Activated naive CD4-positive, alpha-beta T cell treated with anti-CD3 and anti-CD28 coated beads for 36 hours (primary cell): ENCODE measurements at places on chromosomes 2 and 18. TPM values are rescaled to one million over a fixed set of nuclear protein-coding genes. Genes with fewer than 3 reads are reported as not detected.
A peak's percentile ranks its signal among the peaks of the same experiment; 100 is the strongest.

The TUBB8B gene
- not detected for total RNA-seq

DNA sequence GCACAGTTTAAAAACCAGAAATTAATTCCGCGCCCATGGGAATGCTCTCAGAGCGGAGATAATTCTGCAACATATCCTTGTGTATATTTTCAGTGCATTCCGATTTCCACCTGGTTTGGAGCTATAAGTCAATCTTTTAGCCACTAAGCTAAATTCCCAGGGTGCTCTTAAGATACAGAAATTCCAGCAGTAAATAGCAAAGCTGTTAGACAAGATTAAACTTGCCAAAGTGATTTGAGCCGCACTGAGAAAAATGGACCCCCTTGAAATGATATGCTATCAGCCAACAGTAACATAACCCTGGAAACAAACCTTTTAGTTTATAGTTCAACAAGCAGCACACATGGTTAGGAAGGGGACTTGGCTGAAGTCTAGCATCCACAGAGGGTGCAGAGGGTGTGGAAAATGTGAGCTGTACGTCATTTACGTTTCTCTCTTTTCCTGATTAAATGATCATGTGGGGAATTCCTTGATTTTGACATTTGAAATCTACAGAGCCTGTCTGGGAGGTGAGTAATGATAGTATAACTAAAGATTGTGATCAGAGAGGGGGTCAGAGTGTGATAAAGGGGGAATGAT lies 99.8 kb upstream of the COPS8 start:
- H3K4me3 ChIP-seq: no peak overlapping the region
- H3K36me3 ChIP-seq: peaks cover 2% of the 10 kb centered on the region
- H3K4me1 ChIP-seq: no peaks in the 10 kb centered on the region
- DNase-seq: no peak
- no peak overlapping the region for H3K27ac ChIP-seq

DNA sequence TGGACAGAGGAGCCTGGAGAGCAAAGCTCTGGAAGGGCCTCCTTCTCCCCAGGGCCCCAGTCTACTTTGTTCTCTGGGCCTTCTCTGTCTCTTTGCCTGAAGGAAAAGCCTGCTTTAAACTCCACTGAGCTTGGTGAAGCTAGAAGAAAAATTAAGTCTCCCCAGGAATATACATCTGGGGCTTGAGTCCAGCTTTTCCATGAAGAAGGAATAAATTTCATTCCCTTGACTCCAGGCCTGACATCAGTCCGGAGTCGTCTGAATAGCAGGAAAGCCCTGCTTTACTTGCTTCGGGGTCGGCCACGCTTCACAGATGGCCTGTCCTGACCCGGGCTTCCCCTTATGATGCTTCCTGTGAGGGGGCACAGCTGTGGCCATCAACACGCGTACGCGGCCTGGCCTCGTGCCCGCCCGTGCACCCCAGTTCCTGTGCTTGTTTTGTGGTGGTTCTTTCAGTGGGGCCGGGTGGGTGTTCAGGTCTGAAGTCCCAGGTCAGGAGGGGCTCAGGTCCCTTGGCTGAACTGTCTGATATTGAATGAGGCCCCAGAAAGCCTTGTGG lies 73.6 kb downstream of the ACOXL start:
- no peak overlapping the region for H3K27ac ChIP-seq
- peaks cover 62% of the 10 kb centered on the region for H3K27me3 ChIP-seq
- H3K4me3 ChIP-seq: no peak overlapping the region

- peak; percentile 70 for DNase-seq
- H3K4me1 ChIP-seq: peaks cover 6% of the 10 kb centered on the region
- H3K27ac ChIP-seq: no peak overlapping the region
- no peak overlapping the region for H3K4me3 ChIP-seq
- H3K36me3 ChIP-seq: no peaks in the 10 kb centered on the region
These were observed 72.8 kb upstream of the TAF1B start for GRCh38 chr2:9770308-9771100.

DNA sequence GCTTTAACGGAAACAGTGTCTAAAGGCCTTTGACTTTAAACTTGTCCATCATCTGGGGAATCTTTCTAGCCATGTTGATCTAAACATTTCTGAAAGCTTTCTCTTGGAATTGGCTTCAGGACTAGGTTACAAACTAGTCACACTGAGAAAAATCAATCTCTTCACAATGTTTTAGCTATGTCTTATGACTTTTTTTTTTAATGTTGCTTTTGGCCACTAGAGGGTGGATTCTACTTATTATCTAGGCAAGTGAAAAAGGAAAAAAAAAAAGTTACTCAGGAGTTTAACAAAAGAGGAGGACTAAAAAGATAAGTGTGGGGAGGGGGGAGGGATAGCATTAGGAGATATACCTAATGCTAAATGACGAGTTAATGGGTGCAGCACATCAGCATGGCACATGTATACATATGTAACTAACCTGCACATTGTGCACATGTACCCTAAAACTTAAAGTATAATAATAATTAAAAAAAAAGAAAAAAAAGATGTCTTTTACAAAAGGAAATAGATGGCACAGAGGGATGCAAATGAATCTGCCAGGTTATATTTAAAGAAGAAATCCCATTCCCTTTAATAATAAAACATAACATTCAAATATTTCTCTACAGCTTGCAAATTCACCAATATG lies 160.4 kb upstream of the PID1 start:
- H3K4me3 ChIP-seq: no peak overlapping the region
- no peak overlapping the region for H3K27ac ChIP-seq
- no peaks in the 10 kb centered on the region for H3K4me1 ChIP-seq
- no peak for DNase-seq
- H3K27me3 ChIP-seq: no peaks in the 10 kb centered on the region
- H3K36me3 ChIP-seq: no peaks in the 10 kb centered on the region

DNA sequence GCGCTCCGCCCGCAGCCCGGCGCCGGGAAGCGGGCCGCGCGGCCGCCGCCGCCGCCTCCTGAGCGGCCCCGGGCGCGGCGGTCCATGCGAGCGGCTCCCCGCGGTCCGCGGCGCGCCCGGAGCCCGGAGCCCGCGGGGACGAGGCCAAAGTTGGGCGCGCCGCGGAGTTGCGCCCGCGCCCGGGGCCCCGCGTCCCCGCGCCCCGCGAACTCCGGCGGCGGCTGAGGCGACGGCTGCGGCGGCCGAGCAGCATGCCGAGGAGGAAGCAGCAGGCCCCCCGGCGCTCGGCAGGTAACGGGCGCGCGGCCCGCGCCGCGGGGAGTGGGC lies 992 bp downstream of the TSHZ1 start:
- peaks cover 53% of the 10 kb centered on the region for H3K4me1 ChIP-seq
- DNase-seq: no peak
- H3K4me3 ChIP-seq: peak overlapping the region; percentile 67
- H3K27me3 ChIP-seq: peaks cover 1% of the 10 kb centered on the region
- H3K27ac ChIP-seq: no peak overlapping the region
